Activated CD4-positive, alpha-beta T cell treated with anti-CD3 and anti-CD28 coated beads, Interleukin-2, amount 10 ng/mL, durations not matched to agents 24 days and 14 days (primary cell): ENCODE measurements at places on chromosomes 11 and 22. TPM values are rescaled to one million over a fixed set of nuclear protein-coding genes. Genes with fewer than 3 reads are reported as not detected.

The MN1 gene
- 0.05 and 0.23 TPM in 2 replicates for total RNA-seq

The RASD2 gene
- 0.09 TPM in 1 of 2 replicates, not detected in the other for total RNA-seq

The PGGHG gene
- total RNA-seq: 136 and 142 TPM in 2 replicates

The DDT gene
- 106 and 108 TPM in 2 replicates for total RNA-seq

The EPS8L2 gene
- 15.3 and 19.8 TPM in 2 replicates for total RNA-seq

The C11orf68 gene
- total RNA-seq: 20.9 and 21.1 TPM in 2 replicates

The GLB1L3 gene
- total RNA-seq: 16.5 and 17.0 TPM in 2 replicates

DNA sequence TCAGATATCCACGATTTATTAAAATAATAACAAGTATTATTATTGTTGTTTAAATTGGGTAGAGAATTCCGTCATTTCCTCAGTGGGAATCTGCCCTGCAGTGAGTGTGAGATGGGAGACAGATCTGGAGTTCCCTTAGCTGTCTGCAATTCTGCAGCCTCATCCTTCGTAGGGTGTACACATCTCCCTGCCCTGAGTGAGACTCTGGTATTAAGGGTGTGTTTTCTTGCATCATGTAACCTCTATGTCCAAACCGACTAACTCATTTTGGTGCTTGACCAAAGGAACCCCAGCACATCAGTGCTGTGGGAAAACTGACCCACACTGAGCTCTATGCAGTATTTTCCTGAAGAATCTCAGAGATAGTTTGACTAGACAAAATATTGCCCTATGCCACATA, 157.6 kb downstream of the LDLRAD3 start:
- no peak for DNase-seq

- no peak overlapping the region for H3K4me3 ChIP-seq
- DNase-seq: no peak
Measured at GRCh38 chr11:1151366-1152315, 6.1 kb upstream of the MUC5AC start.

DNA sequence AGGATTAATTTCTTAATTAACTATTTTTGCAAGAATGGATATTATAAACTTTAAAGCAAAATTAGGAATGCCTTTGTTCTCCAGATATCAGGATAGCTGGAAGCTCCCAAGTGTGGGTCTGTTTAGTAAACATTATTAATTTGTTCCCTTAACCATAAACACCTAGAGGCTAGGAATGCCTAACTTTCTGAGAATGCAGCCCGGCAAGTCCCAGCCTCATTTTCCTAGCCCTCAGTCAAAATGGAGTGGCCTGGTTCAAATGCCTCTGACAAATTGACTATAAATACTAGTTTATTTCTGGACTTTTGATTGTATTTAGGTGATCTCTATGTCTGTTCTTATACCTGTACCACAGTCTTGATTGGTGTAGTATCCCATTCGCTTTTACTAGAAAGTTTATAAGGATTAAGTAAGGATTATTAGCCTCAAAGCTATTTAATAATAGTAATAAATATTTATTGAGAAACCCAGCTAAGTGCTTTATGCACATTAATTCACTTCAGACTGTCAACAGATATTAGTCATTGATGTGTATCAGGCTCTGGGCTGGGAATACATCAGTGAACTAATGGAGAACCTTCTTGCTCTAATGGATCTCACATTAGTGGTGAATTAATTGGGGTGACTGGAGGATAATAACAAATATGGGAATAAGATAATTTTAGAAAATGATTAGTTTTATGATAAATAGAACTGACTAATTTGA, 25.8 kb downstream of the PPME1 start:
- H3K36me3 ChIP-seq: peaks cover 28% of the 10 kb centered on the region
- peaks cover 5% of the 10 kb centered on the region for H3K4me1 ChIP-seq
- no peaks in the 10 kb centered on the region for H3K27me3 ChIP-seq
- no peak overlapping the region for H3K27ac ChIP-seq
- no peak for DNase-seq

DNA sequence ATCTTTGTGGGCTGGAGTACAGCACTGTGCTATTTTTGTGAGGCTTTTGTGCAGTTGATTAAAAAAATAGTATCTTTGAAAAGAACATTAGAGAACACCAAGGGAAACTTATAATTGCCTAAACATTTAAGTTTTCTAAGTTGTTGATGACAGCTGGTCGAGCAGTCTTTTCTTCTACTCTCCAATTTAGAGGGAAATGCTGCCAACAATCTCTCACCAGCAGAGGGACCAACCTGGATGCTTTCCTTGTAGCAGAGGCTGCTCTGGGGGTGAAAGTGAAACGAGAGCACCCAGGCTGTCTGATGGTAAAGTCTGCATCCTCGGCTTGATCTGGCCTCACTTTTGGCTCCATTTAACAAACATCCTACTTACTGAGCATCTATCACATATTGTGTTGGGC, 1286.5 kb upstream of the TENM4 start:
- H3K27ac ChIP-seq: no peak overlapping the region
- H3K4me1 ChIP-seq: no peaks in the 10 kb centered on the region
- DNase-seq: no peak
- no peak overlapping the region for H3K4me3 ChIP-seq

GRCh38 chr11:15275141-15275540, 160.4 kb downstream of the INSC start:
- H3K4me1 ChIP-seq: no peaks in the 10 kb centered on the region
- H3K36me3 ChIP-seq: no peaks in the 10 kb centered on the region
- H3K4me3 ChIP-seq: no peak overlapping the region
- H3K27ac ChIP-seq: no peak overlapping the region

- no peaks in the 10 kb centered on the region for H3K4me1 ChIP-seq
- DNase-seq: no peak
- H3K4me3 ChIP-seq: no peak overlapping the region
- H3K27me3 ChIP-seq: no peaks in the 10 kb centered on the region
- H3K27ac ChIP-seq: no peak overlapping the region
Measured at GRCh38 chr11:26025676-26026075, 306.3 kb upstream of the ANO3 start.

DNA sequence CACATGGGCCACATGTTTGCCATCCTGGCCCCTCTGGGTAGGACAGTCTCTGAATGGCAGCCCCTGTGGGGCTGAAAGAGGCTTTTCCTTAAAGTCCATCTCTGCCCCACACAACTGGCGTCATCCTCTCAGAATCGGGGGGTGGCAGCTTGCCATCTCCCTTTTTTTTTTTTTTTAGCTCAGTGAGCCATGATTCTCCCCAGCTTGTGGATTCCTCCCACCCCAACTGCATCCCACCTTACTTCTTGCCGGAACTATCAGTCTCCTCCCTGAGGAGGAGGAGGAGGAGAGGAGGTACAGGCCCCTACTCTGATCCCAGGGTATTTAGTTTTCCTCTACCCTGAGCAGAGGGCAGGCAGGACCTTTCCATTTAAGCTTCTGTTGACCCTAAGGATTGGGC, 3.4 kb downstream of the DGKZ start:
- DNase-seq: no peak
- peaks cover 66% of the 10 kb centered on the region for H3K4me1 ChIP-seq
- H3K27me3 ChIP-seq: no peaks in the 10 kb centered on the region
- peaks cover 8% of the 10 kb centered on the region for H3K36me3 ChIP-seq
- peak overlapping the region; percentile 39 for H3K27ac ChIP-seq

- peak overlapping the region; percentile 89 for H3K4me3 ChIP-seq
- peak overlapping the region; percentile 87 for H3K27ac ChIP-seq
- peaks cover 3% of the 10 kb centered on the region for H3K36me3 ChIP-seq
Measured at GRCh38 chr11:68004551-68005335, 846 bp upstream of the UNC93B1 start.

DNA sequence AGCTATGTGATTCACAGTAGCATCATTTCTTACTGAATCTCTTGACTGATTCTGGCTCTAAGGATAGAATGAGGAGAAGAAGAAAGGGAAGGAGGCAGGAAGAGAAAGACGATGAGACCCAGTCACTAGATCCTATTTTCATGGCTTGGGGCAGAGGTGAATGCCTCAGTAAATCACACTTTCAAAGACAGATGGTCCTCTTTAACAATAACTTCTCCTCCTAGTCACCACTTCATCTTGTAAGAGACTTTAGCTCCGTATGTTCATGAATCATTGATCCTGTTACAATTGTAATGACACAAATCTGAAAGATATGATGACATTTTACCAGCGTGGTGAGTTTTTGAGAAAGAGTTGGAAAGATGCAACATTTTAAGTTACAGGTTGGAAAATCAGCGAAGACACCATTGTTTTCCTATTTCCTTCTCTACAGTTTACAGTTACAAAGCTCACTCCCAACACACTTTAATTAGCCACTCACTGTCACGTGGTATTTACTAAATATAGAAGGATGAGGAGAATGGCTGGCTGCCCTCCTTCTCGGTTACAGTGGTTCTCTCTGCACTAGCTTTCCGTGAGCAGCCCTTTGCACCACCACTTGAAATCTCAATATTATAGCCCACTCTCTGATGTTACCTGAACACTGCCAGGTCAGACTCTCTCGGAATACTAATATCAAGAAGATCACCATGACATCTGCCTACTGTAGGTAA, 205.8 kb downstream of the CADM1 start:
- no peak overlapping the region for H3K27ac ChIP-seq
- no peak for DNase-seq
- no peaks in the 10 kb centered on the region for H3K36me3 ChIP-seq
- H3K4me1 ChIP-seq: no peaks in the 10 kb centered on the region
- H3K27me3 ChIP-seq: peaks cover 3% of the 10 kb centered on the region

DNA sequence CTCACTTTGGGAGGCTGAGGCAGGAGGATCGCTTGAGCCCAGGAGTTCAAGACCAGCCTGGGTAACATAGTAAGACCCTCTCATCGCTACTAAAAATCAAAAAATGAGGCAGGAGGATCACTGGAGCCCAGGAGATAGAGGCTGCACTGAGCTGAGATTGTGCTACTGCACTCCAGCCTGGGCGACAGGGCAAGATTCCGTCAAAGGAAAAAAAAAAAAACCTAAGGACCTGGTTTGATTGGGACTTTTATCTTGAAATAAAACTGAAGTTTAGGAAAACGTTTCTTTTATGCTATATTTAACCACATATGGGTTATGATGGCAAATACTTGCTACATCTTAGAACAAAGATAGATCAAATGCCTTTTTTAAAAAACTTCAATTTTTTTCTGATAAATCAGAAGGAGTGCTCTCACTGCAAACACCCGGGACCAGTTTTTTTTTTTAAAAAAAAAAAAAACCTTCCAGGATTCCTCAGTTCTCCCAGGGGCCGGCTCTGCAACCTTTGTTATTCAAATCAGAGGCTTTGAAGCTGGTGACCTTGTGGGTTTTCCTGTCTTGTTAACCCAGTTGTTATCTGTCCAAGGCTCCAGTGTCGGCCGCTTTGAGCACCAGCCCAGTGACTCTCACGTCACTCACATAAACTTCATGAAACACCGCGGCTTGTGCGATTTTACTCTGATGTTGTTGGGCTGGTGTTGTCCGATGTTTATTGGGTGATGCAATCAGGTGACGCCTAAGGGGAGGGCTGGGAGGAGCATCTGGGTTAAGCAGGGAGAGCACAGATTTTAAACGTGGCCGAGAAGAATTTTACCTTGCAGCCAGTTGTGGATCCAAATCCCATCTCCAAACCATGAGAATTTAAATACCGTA, 24.7 kb upstream of the SLC22A12 start:
- H3K4me3 ChIP-seq: peak overlapping the region; percentile 4
- peaks cover 6% of the 10 kb centered on the region for H3K4me1 ChIP-seq
- H3K27ac ChIP-seq: no peak overlapping the region
- no peaks in the 10 kb centered on the region for H3K27me3 ChIP-seq
- H3K36me3 ChIP-seq: no peaks in the 10 kb centered on the region

DNA sequence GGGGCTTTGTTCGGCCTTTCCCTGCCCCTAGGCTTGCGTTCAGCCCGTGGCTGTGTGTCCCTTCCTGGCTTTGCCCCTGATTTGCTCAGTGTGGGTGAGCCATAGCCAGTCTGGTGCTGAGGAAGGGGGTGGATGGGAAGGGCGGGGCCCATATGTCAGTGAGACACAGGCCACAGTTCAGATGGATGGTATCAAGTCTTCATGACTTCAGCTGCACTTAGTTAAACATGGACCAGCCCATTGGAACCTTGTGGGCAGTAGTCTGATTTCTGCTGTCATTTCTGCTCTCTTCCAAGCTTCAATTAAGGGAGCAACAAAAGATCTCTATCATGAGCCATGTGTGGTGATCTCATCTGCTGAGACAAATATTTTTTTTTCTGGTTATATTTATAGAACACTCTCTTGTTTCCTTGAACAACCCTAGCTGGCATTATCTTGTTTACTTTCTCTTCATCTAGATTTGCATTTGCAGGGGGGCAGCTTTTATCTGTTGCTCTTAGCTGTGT, 21.6 kb upstream of the PEX26 start:
- H3K4me3 ChIP-seq: no peak overlapping the region
- no peaks in the 10 kb centered on the region for H3K36me3 ChIP-seq
- H3K4me1 ChIP-seq: peaks cover 2% of the 10 kb centered on the region
- no peak for DNase-seq
- H3K27me3 ChIP-seq: peaks cover 12% of the 10 kb centered on the region
- H3K27ac ChIP-seq: no peak overlapping the region

DNA sequence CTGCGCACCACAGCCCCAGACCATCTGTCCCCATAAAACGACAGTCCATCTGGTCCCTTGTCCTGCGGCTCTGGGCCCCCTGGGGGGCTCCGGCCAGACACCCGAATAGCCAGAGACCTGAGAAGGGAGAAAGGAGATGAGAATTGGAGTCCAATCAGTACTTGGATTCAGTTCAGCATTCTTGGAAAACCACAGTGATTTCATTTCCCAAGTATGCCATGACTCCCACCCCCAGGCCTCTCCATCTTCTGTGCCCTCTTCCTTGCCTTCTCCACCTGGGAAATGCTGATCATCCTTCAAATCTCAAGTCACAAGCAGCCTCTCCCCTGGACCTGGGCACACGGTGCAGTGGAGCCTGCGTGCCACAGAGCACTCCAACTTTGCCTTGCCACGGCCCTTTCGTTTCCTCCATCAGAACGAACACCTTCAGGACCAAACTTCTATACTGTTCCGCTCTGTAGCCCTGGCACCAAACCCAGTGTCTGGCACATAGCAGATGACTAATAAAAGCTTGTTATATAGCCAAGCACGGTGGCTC, 10.9 kb upstream of the MFNG start:
- DNase-seq: no peak
- H3K27me3 ChIP-seq: peaks cover 7% of the 10 kb centered on the region
- peaks cover 20% of the 10 kb centered on the region for H3K4me1 ChIP-seq
- no peaks in the 10 kb centered on the region for H3K36me3 ChIP-seq

DNA sequence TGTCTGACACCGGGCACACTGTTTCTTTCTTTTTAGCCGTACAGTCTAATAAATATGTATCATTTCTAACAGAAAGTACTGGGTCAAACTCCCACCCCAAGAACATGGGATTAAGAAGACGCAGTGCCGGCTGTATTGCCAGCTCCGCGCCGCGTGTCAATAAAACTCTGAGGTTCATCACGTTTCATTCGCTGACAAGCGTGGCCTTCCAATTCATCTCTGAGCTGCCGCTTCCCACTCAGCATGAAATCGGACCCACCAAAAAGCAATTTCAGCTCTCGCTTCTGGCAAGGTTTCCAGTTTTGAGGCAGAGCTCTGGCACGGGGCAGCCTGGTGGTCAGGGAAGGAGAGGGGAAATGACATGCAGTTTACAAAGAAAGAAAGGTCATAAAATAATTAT, 819.8 kb downstream of the OPCML start:
- DNase-seq: no peak
- no peaks in the 10 kb centered on the region for H3K4me1 ChIP-seq
- no peak overlapping the region for H3K27ac ChIP-seq
- H3K4me3 ChIP-seq: no peak overlapping the region
- no peaks in the 10 kb centered on the region for H3K36me3 ChIP-seq
- H3K27me3 ChIP-seq: no peaks in the 10 kb centered on the region
